ENCODE measurements at places on chromosomes 7 and 10. TPM values are rescaled to one million over a fixed set of nuclear protein-coding genes. Genes with fewer than 3 reads are reported as not detected.

The MINDY4 gene
- 1.4 TPM for total RNA-seq

The ELFN1 gene
- total RNA-seq, result not detected

DNA sequence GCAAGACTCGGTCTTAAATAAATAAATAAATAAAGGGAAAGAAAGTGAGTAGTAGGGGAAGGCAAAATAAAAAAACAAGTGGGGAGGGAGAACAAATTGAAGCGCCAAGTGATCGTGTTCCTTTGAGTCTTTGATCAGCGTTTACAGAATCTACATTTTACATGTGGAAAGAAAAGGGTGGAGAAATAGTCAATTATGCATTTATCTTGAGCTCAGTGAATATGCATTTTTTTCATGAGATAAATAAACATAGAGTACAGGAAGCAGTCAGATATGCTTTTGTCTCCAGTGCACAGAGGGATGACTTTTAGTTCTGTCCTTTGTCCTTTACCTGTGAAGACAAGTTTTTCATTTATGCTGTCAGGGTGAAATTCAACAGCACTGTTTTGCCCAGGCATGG is 6.1 kb upstream of the GUSB start:
- H3K27ac ChIP-seq, result no peak overlapping the region
- no peaks in the 10 kb centered on the region for H3K36me3 ChIP-seq
- DNase-seq, result no peak
- no peaks in the 10 kb centered on the region for H3K4me1 ChIP-seq
- peaks cover 2% of the 10 kb centered on the region for H3K27me3 ChIP-seq

GRCh38 chr7:36788825-36789470 is 64.7 kb upstream of the AOAH start:
- H3K4me3 ChIP-seq, result no peak overlapping the region
- H3K27ac ChIP-seq, result no peak overlapping the region
- no peaks in the 10 kb centered on the region for H3K36me3 ChIP-seq
- DNase-seq, result no peak

GRCh38 chr10:22534849-22535604 is 179.4 kb downstream of the PIP4K2A start:
- no peaks in the 10 kb centered on the region for H3K27me3 ChIP-seq
- H3K4me1 ChIP-seq, result no peaks in the 10 kb centered on the region
- no peak for DNase-seq

DNA sequence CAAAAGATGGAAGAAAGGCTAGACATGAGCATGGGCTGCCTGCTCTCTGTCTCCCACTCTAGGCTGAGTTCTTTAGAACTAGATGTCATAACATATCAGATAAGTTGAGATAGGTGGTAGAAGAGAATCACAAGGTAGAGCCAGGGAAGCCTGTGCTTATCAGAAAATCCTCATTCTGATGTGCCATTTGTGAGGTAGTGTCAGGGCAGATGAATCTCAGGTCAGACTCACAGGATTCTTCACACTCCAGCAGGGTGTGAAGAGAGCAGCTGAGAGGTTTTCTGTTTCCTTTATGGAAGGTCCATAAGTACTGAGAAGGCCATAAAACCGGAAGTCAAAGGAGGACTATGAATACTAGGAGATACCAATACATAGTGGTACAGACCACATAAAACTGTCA is 132.9 kb downstream of the RNLS start:
- no peaks in the 10 kb centered on the region for H3K27me3 ChIP-seq
- no peak for DNase-seq
- H3K4me1 ChIP-seq, result no peaks in the 10 kb centered on the region
- H3K27ac ChIP-seq, result no peak overlapping the region
